ENCODE measurements at places on chromosomes 2 and 18.

DNA sequence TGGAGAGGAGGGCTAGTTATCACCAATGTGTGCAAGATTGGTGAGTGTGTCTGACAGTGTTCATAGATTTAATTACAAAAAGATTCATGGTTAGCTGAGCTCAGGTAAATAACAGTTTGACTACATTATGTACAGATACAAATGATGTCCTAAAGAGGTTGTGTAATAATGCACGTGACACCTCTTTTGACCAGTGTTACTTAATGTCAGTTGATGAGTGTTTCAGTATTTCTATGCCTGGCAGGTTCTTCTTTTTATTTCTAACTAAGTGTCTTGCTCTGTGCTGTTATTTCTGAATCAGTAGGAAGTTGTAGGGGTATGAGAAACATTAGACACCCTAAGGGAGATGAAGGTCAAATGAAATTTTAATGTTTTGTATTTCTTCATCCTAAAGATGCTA is 7.9 kb upstream of the INHBB start:
- DNase-seq, result no peak

- DNase-seq, result no peak
These were observed 70.3 kb downstream of the BCL2L11 start for GRCh38 chr2:111190816-111191540.

GRCh38 chr2:95306336-95306895 is 9.3 kb downstream of the KCNIP3 start:
- no peak for DNase-seq

GRCh38 chr18:36537289-36537688 is 239.8 kb downstream of the FHOD3 start:
- no peak for DNase-seq

DNA sequence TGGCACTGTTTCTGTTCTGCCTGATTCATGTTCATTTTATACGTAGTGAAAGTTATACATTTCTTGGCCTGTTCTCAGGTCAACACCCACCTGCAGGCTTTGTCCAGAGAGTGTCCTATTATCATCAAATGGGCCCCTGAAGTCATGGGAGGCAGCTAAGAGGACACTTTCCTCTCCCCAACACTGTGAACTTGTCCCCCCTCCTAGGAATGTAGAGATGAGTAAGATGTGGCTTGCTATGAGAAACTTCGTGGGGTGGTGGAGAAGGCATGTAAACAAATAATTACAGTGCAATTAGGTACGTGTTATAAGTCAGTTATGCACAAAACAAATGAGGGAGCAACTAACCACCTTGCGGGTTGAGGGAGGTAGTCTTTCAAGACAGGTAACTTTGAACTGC is 57.9 kb downstream of the COL4A3 start:
- no peak for DNase-seq

- no peak for DNase-seq
These were observed 77.1 kb downstream of the SPATS2L start for GRCh38 chr2:200383380-200384110.

DNA sequence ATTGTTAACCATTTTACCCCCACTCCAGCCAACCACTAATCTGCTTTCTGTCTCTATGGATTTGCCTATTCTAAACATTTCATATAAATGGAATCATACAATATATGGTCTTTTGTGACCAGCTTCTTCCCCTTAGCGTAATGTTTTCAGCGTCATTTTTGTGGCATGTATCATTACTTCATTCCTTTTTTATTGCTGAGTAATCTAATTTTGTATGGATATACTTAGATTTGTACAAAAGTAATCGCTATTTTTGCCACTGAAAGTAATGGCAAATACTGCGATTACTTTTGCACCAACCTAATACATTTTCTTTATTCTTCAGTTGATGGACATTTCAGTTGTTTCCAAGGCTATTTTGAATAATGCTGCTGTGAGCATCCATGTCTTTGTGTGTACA is 227.6 kb downstream of the WDR7 start:
- no peak for DNase-seq

DNA sequence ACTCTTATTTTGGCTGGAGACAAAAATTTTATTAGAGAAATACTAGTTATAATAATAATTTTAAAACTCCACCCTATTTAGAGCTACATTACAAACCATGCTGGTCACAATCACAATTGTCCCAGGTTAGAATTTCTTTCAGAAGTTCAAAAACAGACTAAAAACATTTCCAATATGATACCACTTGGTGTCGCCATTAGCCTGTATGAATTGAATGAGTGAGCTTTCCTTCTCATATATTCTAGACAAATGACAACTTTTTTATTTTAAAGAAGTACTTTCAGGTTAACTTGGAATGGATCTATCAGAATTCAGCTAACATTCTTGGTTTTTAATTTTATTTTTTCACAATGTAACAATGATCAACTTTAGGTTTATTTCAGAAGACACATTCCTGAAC is 48.0 kb downstream of the SERPINB8 start:
- no peak for DNase-seq

GRCh38 chr2:122179492-122180165 is 424.2 kb downstream of the TSN start:
- DNase-seq, result no peak

- no peak for DNase-seq
These were observed 12.7 kb upstream of the CDH19 start for GRCh38 chr18:66616523-66616983.

DNA sequence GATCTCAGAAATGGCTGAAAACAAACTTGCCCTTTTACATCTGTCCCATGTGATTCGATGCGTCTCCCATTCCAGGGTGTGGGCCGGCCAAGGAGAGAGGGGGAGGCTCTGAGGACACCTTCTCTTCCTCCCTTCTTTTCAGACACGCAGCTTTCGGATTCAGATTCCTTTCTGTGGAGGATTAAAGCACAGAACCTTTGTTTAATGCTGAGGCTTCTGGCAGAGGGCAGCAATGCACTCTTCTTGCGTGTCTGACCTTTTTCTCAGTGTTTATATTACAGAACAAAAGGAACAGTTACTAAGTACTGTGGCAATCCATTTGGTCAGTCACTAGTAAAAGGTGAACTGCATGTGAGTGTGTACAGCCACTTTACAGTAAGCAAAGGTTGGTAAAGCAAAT is 268.9 kb upstream of the CCDC68 start:
- no peak for DNase-seq

DNA sequence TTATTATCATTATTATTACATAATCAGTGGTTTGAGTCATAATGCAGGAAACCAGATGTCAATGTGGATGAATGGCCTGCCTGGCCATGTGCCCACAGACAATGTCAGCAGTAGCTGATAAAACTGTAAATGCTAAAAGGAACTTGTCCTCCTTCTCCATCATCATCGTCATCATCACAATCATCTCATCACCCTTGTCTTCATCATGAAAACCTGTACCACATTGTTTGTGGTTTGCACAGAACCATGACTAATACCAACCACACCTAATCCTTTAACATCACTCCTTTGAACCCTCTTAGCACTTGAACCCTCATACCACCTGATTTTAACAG is 96.0 kb downstream of the HNMT start:
- DNase-seq, result no peak

- no peak for DNase-seq
These were observed 85.3 kb downstream of the C1QL2 start for GRCh38 chr2:119073213-119073612.

DNA sequence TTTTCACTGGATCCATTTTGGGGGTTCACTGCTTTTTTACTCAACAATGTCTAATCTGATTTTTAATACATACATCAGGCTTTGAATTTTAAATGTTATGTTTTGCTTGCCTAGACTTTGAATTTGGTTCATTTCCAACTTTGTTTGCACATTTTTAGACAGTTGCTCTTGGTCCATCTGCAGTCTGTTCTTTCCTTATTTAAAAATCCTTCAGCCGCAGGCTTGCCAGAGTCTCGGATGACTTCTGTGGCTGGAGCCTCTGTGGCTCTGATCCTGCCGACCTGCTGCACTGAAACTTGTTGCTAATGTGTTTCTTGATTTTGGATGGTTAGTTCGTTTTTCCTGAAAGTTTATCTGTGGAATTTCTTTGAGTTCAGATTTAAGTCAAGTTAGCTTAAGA is 172.0 kb upstream of the ALKAL2 start:
- DNase-seq, result no peak

GRCh38 chr2:94984964-94985575 is 40.4 kb upstream of the MAL start:
- DNase-seq, result no peak

GRCh38 chr18:48472610-48473009 is 63.4 kb upstream of the ZBTB7C start:
- no peak for DNase-seq

DNA sequence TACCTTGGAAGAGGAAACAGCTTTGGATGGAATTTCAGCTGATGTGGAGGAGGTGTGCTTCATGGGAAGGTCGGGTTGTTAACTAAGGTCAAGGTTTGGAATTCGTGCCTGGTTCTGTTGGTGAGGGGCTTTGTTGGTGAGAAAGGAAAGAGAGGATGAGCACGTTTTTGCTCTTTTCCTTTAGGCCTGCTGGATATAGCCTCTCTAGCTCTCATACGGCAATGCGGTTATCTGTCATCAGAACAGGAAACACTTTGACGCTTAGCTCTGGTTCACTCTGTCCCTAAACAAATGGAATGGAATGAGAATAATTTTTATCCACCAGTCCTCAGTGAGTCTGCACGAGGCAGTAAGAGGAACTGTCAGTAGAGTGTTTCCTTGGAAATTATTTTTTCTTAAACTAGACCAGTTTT is 169.7 kb upstream of the NOSTRIN start:
- no peak for DNase-seq

DNA sequence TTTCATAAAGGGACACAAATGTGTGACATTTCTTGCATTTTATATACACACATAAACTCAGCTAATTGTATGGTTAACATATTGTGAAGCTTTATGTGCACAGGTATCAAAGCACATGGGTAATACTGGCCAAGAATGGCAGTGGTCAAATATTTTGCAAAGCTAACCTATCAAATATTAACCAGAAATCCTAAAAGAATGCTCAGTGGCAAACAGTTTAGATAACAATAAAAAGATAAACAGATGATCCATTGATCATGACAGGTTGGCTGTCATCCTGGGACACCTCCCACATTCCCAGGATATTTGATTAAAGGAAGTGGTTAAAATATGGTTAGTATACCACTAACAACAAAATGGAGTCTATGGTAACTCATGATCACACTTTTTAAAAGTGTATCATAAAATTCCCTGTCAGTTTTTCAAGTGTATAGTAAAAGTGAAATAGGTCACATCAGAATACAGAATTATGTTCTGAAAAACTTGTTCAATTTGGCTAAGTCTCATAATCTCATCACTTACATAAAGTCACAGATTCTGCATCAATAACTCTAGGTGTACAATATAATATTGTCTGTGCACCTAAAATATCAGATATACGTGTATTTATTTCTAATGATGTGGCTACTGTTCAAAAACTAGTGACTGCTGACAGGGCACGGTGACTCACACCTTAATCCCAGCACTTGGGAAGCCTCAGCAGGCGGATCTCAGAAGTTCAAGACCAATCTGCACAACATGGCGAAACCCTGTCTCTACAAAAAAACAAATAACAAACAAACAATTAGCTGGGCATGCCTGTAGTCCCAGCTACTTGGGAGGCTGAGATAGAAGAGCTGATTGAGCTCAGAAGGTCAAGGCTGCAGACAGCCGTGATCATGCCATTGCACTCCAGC is 48.9 kb downstream of the CDH2 start:
- no peak for DNase-seq

- no peak for DNase-seq
These were observed 208.0 kb downstream of the GALR1 start for GRCh38 chr18:77457681-77458080.

- no peak for DNase-seq
These were observed 102.9 kb upstream of the THUMPD2 start for GRCh38 chr2:39881948-39882347.

DNA sequence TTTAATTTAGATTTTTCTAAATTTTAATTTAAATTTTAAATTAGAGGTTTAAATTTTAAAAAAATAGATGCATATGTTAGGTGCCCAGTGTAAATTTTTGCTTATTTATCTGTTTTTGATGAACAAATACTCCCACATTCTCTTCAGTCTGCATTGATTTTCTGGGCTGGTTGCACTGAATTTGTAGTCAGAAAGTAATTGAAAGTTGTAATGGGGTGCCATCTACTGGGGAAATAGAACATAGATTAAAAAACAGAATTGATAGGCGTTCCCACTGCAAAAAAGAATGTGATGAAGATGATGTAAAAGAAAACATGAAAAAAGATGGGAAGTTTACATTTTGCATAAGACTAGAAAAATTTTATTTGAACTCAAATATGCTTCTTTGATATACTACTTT is 51.7 kb upstream of the CCDC85A start:
- DNase-seq, result peak; percentile 63

DNA sequence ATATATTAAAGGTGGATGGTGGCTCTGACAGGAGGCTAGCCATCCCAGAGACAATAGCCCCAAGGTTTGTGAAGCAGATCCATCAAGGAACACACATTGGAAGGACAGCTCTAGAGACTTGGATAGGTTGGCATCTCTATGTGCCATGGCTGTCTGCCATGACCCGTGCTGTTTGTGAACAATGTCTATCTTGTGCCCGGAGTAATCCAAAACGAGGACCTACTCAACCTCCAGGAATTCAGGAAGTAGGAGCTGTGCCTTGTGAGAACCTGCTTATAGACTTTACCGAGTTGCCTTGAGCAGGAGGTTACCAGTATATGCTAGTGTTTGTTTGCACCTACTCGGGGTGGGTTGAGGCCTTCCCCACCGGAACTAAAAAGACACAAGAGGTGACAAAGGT is 43.1 kb upstream of the SELENOI start:
- DNase-seq, result no peak

GRCh38 chr18:54223568-54224241 is 764 bp downstream of the MBD2 start:
- peak; percentile 22 for DNase-seq

- DNase-seq, result no peak
These were observed 1.9 kb upstream of the ZFP36L2 start for GRCh38 chr2:43228321-43228751.

GRCh38 chr2:22893761-22894517 is 491.0 kb upstream of the KLHL29 start:
- no peak for DNase-seq

GRCh38 chr2:43087413-43087812 is 139.0 kb downstream of the ZFP36L2 start:
- DNase-seq, result no peak

DNA sequence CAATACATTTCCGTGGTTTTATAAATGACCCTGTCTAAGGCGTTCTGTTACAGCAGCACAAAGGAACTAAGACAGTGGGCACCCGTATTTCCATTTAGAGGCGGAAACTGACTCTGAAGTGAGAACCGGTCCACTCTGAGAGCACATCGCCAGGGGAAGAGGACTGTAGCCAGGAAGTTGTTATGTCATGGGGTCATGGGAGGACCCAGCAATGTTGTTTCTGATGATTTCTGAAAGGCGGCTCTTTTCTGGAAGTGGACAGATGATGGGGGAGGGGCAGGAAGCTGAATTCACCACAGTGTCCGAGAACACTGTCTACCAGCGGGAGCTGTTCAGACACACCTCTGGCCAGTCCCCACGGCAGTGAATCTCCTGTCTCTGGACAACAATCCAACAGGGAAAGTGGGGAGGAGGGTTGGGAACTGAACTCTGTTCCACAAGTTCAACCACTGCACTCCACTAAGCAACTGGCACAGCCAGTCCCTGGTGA is 2.1 kb upstream of the LRRFIP1 start:
- DNase-seq, result no peak

- DNase-seq, result no peak
These were observed 5.9 kb upstream of the ATP5MC3 start for GRCh38 chr2:175187378-175187777.

- no peak for DNase-seq
These were observed 272.0 kb downstream of the LNPK start for GRCh38 chr2:175730050-175730449.

- DNase-seq, result peak; percentile 15
These were observed 188.8 kb downstream of the TSN start for GRCh38 chr2:121944072-121944831.

All from SW 1271 (cell line).